ENCODE measurements at places on chromosomes 6 and 20.

- DNase-seq: no peak
Measured at GRCh38 chr20:50903353-50904051, 27.7 kb downstream of the ADNP start.

GRCh38 chr20:8133851-8134451 is 1.9 kb downstream of the PLCB1 start:
- DNase-seq: no peak

- DNase-seq: no peak
Measured at GRCh38 chr6:44041461-44042260, 85.6 kb downstream of the MRPL14 start.

DNA sequence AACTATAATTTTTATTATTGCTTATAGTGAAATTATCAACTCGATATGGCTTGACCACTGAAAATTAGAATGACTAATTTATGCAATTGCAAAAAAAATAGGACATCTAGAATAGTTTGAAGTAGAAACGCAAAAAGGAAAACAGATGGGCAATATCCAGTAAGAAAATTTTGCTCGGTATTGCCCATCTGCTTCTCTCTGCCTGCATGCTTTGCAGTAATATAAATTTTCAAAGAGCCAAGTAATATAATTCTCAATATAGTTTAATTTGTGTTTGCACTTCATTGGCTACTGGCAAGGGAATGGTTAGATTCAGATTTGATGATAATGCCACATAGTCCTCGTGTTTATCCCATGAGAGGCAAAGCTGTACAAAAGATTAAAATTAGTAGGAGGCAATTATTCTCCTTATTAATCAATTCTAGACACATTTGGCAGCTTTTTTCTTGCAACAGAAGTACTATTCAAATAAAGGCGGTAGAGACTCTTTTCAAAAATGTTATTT is 27.3 kb upstream of the LAMA2 start:
- no peak for DNase-seq

GRCh38 chr6:44057931-44058616 is 69.2 kb downstream of the MRPL14 start:
- DNase-seq: no peak

DNA sequence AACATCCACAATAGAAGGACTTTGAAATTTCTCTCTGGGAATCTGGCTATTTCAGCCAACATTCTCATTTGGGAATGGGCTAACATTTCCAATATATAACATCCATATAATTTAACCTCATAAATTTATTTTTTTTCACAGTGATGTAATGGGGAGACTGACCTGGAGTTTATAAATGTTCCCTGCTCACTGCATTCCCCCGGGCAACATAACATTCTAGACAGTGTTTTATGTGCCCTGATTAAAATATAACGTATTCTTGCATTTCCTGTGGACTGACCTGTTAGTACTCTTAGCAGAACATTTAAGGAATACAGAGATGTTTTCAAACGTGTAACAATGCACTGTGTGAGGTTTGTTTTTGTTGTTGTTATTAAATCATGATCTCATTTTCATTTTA is 20.9 kb downstream of the TSHZ2 start:
- DNase-seq: no peak

DNA sequence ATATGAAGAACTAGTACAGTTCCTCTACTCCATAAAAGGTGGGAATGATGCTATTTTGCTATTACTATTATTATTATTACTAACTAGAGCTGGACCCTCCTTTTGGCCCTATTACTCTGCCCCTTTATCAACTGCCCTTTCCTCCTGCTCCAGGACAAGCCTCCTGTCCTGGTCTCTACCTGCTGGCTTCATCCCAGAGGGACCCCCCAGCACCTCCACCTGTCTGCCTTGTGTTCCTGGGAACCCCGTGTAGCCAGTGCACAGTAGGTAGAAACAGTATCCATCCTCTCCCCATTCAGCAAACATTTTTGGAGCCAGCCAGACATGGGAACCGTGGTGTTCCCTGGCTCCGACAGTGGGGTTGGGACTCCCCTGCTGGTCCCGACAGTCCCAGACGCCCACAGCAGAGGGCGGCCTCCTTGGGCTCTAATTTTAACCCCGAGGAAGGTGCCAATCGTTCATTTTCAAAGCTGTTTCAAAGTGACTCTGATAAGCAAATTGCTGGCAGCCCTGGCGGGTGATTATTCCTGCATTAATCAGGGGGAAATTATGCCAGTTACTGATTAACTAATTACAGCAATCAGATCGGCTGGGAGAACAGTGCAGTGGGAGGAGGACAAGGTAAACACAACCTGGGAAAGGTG is 44.2 kb upstream of the MDGA1 start:
- no peak for DNase-seq

GRCh38 chr6:73722318-73723060 is 26.5 kb downstream of the CD109 start:
- peak; percentile 7 for DNase-seq

- no peak for DNase-seq
Measured at GRCh38 chr6:121594053-121594452, 158.6 kb downstream of the GJA1 start.

GRCh38 chr6:21377356-21377755 is 216.2 kb upstream of the SOX4 start:
- no peak for DNase-seq

DNA sequence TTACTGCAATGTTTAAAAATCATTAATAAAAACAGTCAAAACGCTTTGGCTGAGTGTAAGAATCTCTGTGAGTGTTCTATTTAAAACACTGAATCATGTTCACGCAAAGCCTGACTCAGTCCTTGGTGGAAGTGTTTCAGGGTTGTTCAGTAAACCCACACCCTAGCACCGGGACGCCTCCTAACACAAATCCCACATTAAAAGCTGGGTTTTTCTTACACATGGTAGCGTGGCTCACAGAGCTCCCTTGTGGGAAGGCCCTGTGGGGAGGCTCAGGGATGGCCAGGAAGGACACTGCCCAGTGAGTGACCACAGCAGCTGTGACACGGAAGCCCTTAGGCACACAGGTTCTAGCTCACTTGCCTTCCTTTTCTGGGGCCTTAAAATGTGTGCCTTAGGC is 80.2 kb downstream of the GMPR start:
- peak; percentile 32 for DNase-seq
